ENCODE measurements at places on chromosomes 12 and 14. TPM values are rescaled to one million over a fixed set of nuclear protein-coding genes. Genes with fewer than 3 reads are reported as not detected.

GRCh38 chr12:80445083-80445793 is 1.2 kb downstream of the PTPRQ start:
- DNase-seq = no peak

The PLCZ1 gene
- total RNA-seq = not detected

DNA sequence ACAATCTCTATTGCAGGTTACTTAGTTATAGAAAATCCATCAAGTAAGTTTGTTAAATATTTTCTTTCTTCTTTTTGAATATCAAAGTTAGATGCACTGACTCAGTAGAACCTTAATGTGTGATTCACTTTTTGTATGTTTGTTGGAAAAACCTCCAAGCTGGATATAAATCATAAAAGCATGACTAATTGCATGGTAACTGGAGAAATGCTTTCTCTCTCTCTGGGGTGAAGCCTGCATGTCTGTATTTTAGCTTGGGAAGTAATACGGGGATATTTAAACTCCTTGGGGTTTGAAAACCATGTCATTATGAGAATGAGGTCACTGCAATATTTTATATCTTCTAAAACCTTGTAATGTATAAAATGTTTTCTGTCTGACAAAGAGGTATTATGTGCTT is 58.6 kb upstream of the MYF6 start:
- no peak for DNase-seq

- DNase-seq = peak; percentile 46
Observed at GRCh38 chr12:92927055-92927435, 2.0 kb downstream of the EEA1 start.

- DNase-seq = no peak
Observed at GRCh38 chr12:111412007-111412829, 6.5 kb downstream of the SH2B3 start.

- no peak for DNase-seq
Observed at GRCh38 chr12:52277486-52278245, 3.2 kb downstream of the KRT86 start.

- DNase-seq = no peak
Observed at GRCh38 chr14:56159066-56159465, 40.9 kb downstream of the PELI2 start.

The PTHLH gene
- total RNA-seq = not detected

The KITLG gene
- total RNA-seq = not detected

DNA sequence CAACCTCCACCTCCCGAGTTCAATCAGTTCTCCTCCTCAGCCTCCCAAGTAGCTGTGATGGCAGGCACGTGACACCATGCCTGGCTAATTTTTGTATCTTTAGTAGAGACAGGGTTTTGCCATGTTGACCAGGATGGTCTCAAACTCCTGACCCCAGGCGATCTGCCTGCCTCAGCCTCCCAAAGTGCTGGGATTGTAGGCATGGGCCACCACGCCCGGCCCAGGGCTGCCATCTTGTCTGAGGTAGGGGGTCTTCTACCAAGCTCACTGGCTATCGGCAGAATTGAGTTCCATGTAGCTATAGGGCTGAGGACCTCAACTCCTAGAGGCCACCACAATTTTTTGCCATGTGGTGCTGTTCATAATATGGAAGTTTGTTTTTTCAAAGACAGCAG is 115.6 kb downstream of the EGLN3 start:
- DNase-seq = no peak

GRCh38 chr12:68832504-68832867 is 24.5 kb downstream of the MDM2 start:
- no peak for DNase-seq

DNA sequence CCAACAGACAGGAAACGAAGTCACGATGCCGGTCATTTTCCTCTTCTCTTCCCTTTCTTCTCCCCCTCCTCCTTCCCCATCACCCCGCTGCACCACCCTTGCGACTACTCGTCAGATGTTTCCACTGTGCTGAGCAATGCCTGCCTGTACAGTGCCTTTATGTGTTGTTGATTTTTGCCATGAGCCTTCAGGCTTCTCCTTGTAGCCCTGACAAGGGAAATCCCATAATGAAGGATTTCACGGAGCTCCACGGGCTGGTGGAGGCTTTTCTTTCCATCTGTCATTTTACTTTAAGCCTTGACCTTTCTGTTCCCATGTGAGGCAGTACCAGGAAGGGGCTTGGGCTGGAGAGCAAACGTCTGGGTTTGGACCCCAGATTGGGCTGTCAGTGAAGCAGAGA is 28.7 kb upstream of the CCND2 start:
- DNase-seq = no peak

DNA sequence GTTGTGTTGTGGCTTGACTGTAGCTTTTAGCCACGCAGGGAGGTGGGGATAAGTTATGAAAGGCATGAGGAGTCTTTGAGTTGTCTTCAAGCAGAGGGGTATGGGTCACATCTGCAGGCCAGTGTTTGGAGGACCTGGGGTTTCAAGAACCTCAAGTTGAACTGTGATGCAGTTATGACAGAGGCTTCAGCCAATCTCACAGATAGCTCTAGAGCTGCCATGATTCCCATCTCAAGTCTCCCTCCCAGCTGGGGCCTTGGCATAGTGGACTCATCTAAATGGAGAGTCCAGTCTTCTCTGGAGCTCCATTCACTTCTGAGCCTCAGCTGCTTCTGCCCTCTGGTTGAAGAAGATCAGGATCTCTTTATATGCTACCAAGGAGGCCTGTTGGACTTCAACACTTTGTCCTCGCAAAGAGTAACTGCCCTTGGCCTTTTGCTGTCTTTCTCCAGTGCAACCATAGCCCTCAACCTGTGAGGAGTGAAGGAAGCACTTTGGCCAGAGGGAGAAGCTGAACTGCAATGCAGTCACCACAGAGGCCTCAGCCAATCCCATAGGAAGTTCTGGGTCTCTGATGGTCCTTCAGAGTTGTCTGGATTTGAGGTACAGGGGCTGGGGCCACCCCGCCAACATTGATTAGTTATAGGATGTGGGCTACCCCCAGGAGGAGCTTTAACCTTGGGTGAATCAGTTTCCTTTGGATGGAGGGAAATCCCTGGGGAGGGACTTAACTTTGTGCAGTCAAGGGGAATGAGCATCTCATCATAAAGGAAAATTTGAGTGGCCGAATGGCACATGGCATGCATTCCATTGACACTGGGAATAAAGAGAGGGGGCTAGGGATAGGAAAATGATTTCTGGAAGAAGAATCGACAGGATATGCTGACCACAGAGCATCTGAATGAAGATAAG is 230.5 kb downstream of the PCNX1 start:
- no peak for DNase-seq

The EPYC gene
- not detected for total RNA-seq

The NUAK1 gene
- total RNA-seq = not detected

The NGB gene
- total RNA-seq = not detected

GRCh38 chr12:10365696-10366405 is 24.0 kb downstream of the KLRK1 start:
- DNase-seq = peak; percentile 33

The ENO2 gene
- 55.3 TPM for total RNA-seq

The GNB3 gene
- 0.27 TPM for total RNA-seq

DNA sequence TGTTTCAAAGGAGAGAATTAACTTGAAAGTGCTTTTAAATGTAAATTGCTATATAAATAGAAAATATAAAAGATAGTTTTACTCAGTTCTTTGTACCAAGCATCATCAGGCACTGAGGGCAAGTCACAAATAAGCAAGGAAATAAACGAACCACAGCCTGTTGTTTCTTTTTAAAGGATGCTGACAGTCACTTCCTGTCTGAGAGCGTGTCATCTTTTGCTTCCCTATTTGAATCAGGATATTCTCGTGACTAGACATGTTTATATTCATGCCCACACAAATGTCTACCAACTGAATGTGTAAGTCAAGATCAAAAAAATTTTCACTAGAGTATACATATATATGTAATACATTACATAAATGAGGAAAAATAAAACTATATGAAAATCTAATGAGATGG is 31.4 kb upstream of the SLC2A13 start:
- peak; percentile 62 for DNase-seq

DNA sequence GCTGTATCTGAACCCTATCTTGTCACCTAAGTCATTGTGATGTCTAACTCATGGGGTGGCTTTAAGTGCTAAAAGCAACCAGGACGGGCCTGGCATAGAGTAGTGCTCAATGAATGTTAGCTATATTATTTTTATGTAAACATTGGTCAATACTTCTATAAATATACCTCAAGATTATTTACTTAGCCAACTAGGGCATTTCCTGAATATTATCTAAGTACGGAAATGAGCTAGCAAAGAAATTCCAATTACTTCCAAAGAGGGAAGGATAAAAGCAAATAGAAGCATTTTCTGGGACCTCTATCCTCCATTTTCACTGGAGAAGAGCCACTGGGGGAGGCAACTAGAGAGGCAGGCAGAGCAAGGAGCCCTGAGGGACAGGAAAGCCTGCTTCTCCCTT is 20.6 kb downstream of the CCDC92 start:
- DNase-seq = no peak

DNA sequence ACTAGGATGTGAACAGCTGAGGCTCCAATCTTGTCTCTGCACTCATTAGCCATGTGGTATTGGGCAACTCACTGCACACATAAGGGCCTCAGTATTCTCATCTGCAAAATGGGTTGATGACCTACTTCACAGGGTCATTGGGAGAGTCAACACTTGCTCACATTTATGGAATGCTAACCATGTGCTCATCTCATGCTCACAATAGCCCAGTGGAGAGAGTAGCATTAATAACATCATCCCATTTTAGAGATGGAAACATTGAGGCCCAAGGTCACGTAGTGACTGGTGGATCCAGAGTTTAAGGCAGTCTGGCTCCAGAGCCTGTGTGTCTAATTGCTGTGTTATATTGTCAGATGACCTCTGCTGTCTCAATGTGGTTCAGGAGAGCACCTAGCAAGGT is 270.2 kb upstream of the SRRM4 start:
- DNase-seq = no peak

DNA sequence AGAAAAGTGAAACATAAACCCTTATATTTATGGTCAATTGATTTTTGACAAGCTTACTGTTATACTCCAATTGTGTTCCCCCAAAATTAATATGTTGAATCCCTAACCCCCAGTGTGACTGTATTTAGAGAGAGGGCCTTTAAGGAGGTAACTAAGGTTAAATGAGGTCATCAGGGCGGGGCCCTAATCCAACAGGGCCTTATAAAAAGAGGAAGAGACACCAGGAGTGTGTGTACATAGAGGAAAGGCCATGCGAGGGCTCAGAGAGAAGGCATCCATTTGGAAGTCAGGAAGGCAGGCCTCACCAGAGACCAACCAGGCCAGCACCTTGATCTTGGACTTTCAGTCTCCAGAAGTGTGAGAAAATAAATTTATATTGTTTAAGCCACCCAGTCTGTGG is 6.5 kb upstream of the VTI1B start:
- no peak for DNase-seq

- no peak for DNase-seq
Observed at GRCh38 chr12:19483727-19484126, 44.4 kb downstream of the AEBP2 start.

The DIO3 gene
- total RNA-seq = not detected

DNA sequence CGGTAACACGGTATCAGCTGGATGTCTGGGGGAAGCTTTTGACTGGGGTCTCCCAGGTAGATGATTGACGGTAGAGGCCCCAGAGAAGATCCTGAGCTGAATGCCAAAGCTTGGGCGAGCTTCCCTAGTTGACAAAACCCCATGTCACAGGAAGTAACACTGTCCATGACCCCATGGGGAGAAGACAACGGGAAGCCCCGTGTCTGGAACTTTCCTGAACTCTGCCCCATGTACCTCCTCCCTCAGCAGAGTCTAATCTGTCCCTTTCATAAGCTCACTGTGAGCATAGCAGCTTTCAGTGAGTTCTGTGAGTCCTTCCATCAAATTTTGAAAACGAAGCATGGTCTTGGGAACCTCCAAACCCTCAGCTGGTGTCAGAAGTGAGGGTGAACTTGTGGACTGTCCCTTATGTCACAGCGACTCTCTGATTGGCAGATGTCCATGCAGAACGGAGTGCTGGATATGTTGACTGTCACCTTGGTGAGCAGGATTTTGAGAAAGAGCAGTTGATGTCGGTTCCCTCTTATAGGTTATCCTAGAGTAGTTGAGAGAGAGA is 29.7 kb upstream of the BEGAIN start:
- DNase-seq = no peak

GRCh38 chr14:74563233-74563585 is 48.8 kb downstream of the LTBP2 start:
- DNase-seq = no peak

- no peak for DNase-seq
Observed at GRCh38 chr14:52202151-52202550, 65.3 kb upstream of the PTGDR start.

- no peak for DNase-seq
Observed at GRCh38 chr14:56487090-56487667, 92.4 kb upstream of the TMEM260 start.

DNA sequence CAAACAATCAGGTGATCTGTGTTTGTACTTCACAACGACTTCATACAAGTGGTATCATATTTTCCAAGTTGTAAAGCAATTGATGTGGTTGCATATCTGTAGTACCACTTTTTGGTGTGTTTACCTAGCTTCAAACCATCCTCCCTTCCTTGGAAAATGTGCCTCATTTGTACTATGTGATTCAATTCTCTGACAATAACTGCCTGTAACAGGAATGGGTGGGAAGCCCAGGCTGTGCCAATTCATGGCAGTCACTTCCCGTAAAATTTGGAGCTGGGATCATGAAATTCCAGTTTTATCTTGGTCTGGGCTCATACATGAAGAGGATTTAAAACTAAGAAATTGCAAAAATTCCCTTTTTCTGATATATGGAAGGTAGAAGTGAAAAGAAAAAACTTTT is 250.1 kb downstream of the DIO2 start:
- DNase-seq = no peak

The LMO3 gene
- total RNA-seq = not detected

- no peak for DNase-seq
Observed at GRCh38 chr12:40351976-40352375, 127.2 kb downstream of the LRRK2 start.

GRCh38 chr14:61121355-61121787 is 140.3 kb downstream of the SLC38A6 start:
- no peak for DNase-seq

The MARS1 gene
- 193 TPM for total RNA-seq

DNA sequence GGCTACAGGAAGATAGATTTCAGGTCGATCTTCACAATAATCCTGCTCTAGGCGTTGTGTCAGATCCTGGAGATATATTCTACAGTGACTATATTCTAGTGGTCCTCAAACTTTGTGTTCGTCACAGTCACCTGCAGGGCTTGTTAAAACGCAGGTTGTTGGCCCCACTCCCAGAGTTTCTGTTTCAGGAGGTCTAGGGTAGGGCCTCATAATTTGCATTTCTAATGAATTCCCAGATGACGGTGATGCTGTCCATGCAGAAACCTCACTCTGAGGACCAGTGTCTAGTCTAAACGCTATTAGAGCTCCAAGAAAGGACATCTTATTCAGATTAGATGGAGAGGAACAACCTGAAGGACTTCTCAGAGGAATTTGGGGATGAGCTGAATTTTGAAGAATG is 13.2 kb upstream of the SLC6A13 start:
- DNase-seq = no peak
